C1 segment of cervical spinal cord (tissue), 14 donors: ENCODE measurements at places on chromosomes 12 and 14.

GRCh38 chr12:7557227-7557626, 53.6 kb upstream of the CD163 start:
- no peak for DNase-seq

- DNase-seq: no peak
Measured at GRCh38 chr12:44848703-44849085, 27.4 kb downstream of the NELL2 start.

- no peak for DNase-seq
Measured at GRCh38 chr14:93811020-93811419, 22.7 kb upstream of the PRIMA1 start.

DNA sequence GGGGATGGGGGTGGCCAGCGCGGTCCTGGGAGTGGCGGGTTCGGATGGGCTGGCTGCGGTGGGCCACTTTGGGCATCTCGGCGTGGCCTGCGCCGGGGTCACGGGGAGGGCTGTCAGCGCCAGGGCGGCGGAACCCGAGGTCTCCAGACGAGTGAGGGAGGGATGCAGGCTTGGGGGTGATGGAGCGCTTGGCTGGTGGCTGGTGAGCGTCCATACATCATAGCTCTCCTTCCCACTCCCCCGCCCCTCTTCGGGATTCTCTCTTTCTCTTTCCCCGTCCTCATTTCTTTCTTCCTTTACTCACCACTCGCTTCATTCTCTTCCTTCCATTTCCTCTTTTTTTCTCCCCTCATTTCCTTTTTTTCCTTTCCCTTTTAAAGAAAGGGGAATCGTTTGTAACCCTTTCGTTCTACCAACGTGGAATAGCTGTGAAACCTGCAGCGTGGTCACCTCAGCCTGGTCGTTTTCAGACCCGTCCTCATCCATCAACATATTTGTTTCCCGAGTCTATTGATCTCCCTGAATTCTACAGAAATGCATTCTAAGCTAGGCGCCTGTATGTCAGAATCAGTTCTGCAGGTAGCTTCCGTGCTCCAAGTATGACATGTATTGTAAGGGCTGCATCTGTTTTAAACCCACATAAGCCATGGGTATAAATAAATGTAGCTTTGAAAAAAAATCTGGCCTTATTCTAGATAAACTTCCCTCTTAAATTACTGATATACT, 260.3 kb upstream of the E2F7 start:
- DNase-seq: no peak

- no peak for DNase-seq
Measured at GRCh38 chr12:119642986-119643385, 24.9 kb upstream of the PRKAB1 start.

DNA sequence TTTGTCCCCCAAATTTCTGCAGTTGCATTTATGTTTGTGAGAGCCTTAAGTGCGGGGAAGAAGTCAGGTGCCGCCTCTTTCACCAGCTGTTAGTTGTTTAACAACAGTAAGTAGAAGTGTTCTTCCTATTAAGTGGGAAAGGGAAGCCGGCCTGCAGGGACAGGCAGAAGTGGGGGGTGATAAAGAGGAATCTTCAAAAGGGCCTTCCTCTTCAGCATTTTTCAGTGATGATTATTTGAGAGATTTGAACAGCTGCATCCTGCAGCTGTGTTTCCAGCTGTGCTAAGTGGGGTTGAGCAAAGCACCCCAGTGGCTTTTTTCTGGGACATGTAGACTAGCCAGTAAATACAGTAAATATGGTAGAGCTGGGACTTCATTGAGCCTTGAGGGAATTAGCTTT, 32.1 kb upstream of the SLC38A1 start:
- no peak for DNase-seq

DNA sequence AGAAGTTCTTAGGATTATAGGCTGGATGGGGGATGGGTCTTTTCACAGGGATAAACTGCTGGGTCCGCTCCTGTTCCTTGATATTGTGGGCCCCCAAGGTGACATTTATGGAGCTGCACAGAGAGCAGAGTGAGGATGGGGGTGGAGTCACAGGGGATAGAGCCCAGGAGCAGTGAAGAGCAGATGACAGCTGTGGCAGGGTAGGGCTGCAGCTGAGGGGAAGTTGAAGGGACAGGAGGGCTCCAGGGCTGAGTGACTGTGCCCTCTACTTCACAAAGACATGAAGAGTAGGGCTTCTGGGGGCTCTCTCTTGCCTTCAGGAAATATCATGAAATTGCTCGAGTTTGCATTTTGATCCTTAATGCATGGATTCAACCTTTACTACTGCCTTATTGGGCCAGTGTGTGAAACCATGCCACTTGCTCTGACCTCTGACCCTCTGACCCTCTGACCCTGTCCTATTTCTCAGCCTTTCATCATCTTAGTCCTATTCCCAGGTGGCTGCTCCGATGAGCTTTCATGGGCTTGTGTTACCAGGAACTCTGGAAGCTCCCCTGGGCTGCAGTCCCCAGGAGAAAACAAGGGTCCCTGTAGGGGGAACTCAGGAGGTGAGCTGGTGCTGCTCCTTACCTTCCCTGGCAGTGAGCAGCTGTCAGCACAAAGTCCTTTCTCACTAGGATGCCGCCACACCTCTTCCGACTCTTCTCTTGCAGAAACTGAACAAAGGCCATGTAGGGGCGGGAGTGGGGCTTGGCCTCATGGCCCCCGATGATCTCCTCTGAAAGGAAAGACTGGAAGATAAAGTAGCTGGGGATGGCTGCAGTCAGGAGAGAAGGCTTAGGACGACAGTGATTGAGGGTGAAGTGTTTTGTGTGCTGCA, 1.6 kb downstream of the GZMH start:
- DNase-seq: no peak

DNA sequence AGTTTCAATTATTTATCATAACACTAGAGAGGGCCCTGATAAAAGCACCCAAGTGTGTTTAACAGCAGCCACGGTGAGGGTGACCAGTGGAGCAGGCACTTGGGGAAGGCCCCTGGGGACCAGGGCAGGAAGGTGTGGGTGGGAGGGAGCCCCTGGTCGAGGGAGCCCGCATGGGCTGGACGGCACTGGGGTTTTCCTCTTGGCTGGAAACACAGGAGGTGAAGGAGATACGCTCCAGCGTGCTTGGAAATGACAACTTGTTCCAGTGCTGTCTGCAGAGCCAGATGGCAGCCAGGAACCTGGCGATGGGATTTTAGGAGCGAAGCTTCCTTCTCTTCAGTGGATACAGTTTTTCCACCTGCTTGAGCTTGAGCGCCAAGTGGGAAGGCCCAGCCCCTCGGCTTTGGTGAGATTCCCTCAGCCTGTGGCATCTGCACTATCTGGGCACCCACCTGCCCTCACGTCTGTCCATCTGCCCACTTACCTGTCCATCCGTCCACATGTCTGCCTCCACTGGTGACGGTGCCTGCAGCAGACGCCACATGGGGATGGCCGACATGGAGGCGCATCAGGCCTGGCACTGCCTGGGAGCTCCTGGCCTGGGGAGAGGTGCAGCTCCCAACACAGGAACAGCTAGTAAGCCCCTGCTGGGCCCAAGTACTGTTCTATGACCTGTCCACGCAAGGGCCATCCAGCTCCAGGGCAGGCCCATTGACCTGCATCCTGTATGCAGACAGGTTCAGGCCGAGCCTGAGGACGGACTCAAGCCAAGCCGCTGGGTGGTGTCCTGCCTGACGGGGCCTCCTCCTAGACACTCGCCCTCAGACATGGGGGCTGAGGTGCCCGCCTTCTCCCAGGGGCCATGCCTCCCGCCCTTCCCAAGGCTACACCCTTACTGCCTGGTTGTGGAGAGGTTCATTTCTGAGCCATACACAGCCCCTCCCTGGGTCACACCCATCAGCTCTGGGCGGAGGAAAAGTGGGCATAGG, 192.2 kb upstream of the C14orf180 start:
- no peak for DNase-seq

DNA sequence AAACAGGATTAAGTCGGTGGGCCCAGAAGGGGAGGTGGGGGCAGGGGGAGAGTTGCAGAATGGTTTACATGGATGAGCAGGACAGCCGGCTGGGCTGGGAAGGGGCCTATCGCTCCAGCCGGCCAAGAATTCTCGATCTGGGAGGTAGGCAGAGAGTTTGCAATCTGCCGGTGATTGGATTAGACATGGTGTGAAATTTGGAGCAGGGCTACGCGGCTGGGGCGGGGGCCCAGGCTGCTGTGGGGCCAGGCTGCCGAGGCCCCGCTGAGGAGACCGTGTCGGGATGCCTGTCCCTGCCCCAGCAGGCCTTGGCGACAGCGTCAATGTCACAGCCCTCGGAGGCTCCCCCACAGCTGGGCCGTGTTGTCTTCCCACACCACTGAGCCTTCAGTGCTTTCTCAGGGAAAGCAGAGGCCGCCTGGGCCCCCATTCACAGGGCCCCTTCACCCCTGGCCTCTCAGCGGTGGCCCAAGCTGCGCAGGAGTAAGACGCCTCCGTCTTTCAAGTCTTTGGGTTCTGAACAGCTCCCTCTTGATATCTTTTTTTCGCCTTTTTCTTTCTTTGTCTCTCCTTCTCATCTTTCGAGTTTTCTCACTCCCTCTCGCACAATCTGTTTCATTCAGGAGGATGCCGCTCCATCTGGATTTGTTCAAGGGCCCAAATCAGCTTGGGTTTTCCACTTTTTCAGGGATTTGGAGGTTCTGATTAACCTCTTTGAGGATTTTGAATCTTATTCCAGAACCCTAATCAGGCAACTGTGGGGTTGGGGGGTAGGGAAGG, 117.5 kb upstream of the PARP11 start:
- no peak for DNase-seq

DNA sequence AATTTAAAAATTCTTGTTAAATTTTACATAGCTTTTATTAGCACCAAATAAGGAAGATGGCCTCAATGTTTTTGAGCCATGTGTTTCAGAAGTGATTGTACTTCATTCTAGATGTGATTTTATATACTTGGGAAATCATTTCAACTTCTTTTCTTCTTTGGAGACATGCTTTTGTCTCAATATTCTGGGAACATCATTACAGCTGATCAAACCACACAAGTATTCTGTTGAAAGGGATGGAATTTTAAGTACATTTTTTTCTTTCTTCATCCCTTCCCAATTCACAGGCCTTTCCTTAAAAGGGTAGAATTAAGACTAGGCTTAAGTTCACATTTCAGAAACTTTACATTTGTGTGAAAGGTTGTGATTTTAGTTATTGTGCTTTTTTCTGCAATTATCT, 66.4 kb downstream of the PAPOLA start:
- DNase-seq: no peak

GRCh38 chr14:74826574-74826973, 49.4 kb downstream of the PROX2 start:
- DNase-seq: no peak
